ENCODE measurements at places on chromosomes 3 and 15.

DNA sequence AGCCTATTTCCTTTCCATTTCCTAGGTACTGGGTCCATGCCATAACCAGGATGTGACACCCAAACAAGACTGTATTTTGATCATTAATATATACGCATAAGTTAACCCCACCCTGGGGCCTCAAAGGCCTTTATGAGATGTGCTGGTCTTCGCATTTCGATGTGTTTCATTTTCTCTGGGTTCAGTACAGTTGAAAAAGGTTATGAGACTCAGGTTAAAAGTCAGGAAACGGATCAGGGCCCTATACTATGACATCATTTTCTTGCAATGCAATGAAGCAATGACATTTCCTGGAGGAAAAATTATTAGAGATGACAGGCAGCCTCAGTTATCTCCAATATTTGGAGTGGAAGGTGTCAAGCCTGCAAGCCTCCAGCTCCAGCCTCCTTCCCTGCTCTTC, 31.7 kb downstream of the TMEM212 start:
- peaks cover 1% of the 10 kb centered on the region for H3K36me3 ChIP-seq
- no peak overlapping the region for H3K4me3 ChIP-seq

GRCh38 chr15:77568014-77568972, 64.4 kb downstream of the LINGO1 start:
- H3K4me3 ChIP-seq: no peak overlapping the region
- H3K4me1 ChIP-seq: peaks cover 25% of the 10 kb centered on the region
- no peak overlapping the region for H3K27ac ChIP-seq
- H3K27me3 ChIP-seq: no peaks in the 10 kb centered on the region

- H3K4me3 ChIP-seq: no peak overlapping the region
- no peaks in the 10 kb centered on the region for H3K27me3 ChIP-seq
- no peak for DNase-seq
- H3K27ac ChIP-seq: no peak overlapping the region
Observed at GRCh38 chr15:35705884-35706585, 160.1 kb upstream of the DPH6 start.

GRCh38 chr3:17573396-17573795, 169.0 kb downstream of the TBC1D5 start:
- DNase-seq: no peak
- no peak overlapping the region for H3K4me3 ChIP-seq
- H3K4me1 ChIP-seq: peaks cover 1% of the 10 kb centered on the region
- H3K27me3 ChIP-seq: no peaks in the 10 kb centered on the region
- no peak overlapping the region for H3K27ac ChIP-seq
- H3K36me3 ChIP-seq: no peaks in the 10 kb centered on the region

DNA sequence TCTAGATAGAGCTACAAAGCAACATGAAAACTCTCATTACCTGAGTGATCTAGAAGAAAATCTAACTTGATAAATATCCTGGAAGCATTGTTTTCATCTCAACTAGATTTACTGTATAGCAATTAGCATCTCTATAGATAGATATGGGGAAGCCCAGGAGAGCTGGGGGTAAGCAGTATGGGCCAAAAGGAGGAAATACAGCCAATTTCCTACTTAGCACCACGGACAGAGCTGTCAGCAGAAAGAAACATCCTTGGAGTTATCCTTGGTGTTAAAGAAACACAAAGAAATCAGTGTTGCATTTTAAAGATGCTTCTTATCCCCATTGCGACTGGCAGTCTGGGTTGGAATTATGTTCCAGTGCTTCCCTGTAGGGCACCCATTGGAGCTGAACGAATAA, 126.2 kb downstream of the TIGIT start:
- no peak overlapping the region for H3K4me3 ChIP-seq
- no peak for DNase-seq
- H3K27ac ChIP-seq: no peak overlapping the region
- H3K27me3 ChIP-seq: no peaks in the 10 kb centered on the region

GRCh38 chr3:167184511-167184910, 195.6 kb downstream of the ZBBX start:
- H3K27me3 ChIP-seq: no peaks in the 10 kb centered on the region
- no peaks in the 10 kb centered on the region for H3K36me3 ChIP-seq
- no peak overlapping the region for H3K27ac ChIP-seq
- no peaks in the 10 kb centered on the region for H3K4me1 ChIP-seq
- DNase-seq: no peak

- H3K27me3 ChIP-seq: no peaks in the 10 kb centered on the region
- H3K27ac ChIP-seq: no peak overlapping the region
- no peaks in the 10 kb centered on the region for H3K36me3 ChIP-seq
- DNase-seq: no peak
- H3K4me1 ChIP-seq: peaks cover 5% of the 10 kb centered on the region
Observed at GRCh38 chr3:15325228-15325627, 7.2 kb downstream of the SH3BP5 start.

DNA sequence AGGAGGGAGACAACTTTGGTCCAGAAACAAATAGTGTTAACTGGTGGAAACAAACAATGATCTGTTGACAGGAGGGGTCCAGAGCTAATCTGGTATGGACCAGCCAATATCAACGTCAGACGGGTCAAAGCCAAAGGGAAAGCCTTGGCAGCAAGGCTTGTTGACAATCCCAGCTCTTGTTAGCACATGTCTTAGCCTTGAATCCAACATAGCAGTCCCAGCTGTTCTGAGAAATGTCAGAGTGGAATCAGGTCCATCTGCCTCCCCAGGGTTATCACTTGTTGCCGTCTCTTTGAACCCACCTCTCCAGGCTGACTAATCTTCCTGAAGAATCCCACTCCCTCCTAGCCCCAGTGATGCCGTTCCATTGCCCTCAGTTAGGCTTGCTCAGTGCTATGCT, 404.6 kb upstream of the MCTP2 start:
- peaks cover 15% of the 10 kb centered on the region for H3K4me1 ChIP-seq
- no peak overlapping the region for H3K4me3 ChIP-seq
- H3K36me3 ChIP-seq: no peaks in the 10 kb centered on the region
- no peak overlapping the region for H3K27ac ChIP-seq
- no peak for DNase-seq
- no peaks in the 10 kb centered on the region for H3K27me3 ChIP-seq

DNA sequence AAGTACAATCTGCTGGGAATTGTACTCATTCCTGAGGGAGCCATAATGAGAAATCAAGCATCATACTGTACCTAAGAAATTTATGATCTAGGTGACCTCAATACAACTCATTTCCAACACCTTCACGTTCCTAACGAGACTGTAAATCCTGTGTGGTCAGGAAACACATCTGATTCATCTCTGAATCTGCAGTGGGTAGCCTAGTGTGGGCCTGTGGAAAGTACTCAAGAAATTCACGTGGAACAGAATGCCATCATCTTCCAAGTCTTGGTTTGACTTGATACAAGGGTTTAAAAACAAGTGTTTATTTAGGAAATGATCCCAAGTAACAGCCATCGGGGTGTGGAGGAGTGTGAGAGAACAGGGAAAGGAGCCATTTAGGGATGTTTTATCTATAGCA, 568.9 kb downstream of the EDEM1 start:
- no peak overlapping the region for H3K27ac ChIP-seq
- no peaks in the 10 kb centered on the region for H3K36me3 ChIP-seq
- H3K4me3 ChIP-seq: no peak overlapping the region
- DNase-seq: no peak

GRCh38 chr15:57037548-57037947, 119.1 kb downstream of the TCF12 start:
- H3K36me3 ChIP-seq: no peaks in the 10 kb centered on the region
- H3K4me1 ChIP-seq: no peaks in the 10 kb centered on the region
- H3K4me3 ChIP-seq: no peak overlapping the region
- no peak for DNase-seq
- no peak overlapping the region for H3K27ac ChIP-seq

DNA sequence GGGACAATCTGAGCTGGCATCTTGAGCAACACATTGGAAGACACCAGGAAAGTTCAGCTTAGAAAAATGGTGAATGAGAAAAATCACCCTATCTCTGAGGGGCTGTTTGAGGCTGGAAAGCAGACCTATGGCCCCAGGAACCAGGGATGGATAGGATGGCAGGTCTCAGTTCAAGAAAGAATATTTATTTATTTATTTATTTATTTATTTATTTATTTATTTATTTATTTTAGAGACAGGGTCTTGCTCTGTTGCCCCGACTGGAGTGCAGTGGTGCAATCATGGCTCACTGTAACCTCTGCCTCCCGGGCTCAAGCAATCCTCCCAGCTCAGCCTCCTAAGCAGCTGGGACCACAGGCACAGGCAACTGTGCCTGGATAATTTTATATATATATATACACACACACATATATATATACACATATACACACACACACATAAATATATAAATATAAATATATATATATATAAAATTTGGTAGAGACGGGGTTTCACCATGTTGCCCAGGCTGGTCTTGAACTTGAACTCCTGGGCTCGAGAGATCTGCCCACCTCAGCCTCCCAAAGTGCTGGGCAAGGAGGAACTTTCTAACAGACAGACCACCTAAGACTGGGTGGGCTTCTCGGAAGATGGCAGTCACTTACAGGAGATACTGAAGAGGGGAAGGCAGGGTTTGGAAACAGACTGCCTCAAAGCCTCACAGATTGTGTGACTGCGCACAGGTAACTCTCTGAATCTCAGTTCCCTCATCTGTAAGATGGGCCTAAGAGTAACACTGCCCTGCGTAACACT, 29.7 kb downstream of the CCDC13 start:
- H3K27ac ChIP-seq: no peak overlapping the region
- peaks cover 3% of the 10 kb centered on the region for H3K27me3 ChIP-seq
- H3K4me3 ChIP-seq: no peak overlapping the region
- no peak for DNase-seq

DNA sequence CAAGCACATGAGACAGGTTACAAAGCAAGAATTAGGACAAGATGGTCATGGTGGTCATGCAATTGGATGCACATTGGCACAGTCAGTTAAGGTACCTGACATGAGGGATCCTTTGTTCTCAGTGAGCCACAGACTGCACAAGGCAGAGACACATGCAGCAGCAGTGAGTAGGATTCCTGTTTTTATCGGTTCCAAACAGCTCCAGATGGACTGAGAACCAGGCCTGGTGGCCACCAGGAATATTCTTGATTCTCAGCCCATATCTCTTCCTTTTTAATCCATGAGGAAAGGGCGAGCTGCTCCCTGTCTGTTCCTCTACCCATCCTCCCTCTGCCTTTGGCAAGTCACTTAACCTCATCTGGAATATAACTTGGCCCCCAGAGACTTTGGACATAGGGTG, 410.8 kb downstream of the GAP43 start:
- no peaks in the 10 kb centered on the region for H3K36me3 ChIP-seq
- no peaks in the 10 kb centered on the region for H3K27me3 ChIP-seq
- no peak overlapping the region for H3K4me3 ChIP-seq
- no peak for DNase-seq
- H3K27ac ChIP-seq: no peak overlapping the region
- peaks cover 5% of the 10 kb centered on the region for H3K4me1 ChIP-seq

DNA sequence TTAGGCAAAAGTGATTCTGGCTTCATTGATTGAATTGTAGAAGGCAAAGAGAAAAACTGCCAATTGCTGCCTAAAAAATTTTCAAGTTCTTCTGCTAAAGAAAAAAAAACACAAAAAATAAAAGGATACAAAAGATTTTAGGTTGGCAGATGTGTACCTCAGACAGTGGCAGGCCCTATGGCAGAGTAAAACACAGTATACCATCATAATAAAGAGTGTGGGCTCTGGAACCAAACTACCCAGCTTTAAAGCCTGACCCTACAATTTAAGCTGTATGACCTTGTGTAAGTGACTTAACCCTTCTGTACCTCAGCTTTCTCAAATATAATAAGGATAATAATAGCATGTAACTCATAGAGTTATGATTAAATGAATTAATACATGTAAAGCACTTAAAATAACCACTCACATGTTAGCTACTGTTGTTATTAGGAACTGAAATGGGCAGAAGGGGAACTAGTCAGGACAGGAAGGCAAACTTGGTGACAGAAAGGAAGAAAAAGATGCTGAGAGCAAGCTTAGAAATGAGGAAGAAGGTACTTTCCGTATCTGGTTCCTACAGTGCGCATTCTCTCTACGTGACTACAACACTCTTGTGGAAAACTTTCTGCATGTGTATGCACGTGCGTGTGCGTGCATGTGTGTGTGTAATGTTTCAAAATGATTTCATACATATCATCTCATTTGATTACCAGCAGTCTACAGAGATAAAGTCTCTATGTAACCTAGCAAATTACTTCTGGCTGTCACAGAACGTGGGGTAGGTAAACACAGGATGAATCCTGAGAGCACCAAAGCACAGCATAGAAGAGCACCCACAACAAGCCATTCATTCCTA, 13.6 kb upstream of the GATM start:
- H3K4me1 ChIP-seq: no peaks in the 10 kb centered on the region
- no peak for DNase-seq

DNA sequence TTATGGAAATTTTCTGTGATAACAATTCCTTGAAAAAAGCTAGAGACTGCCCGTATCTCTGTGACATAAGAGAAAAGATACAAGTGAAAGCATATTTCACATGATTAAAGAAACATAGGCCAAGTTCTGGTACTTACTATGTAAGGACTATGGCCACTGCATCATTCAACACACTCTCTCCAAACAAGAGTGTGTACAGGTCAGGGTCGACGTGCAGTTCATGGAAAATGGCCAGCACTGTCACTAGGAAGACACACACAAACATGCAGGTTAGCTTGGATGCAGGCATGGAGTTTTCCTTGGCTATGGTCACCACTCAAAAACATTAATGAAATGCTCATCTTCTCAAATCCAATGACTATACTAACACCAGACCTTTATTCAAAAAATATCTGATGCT, 196.2 kb downstream of the SLC9A9 start:
- no peaks in the 10 kb centered on the region for H3K36me3 ChIP-seq
- DNase-seq: no peak
- H3K4me3 ChIP-seq: no peak overlapping the region
- no peak overlapping the region for H3K27ac ChIP-seq
- no peaks in the 10 kb centered on the region for H3K27me3 ChIP-seq

- DNase-seq: no peak
- no peaks in the 10 kb centered on the region for H3K4me1 ChIP-seq
- H3K36me3 ChIP-seq: no peaks in the 10 kb centered on the region
- H3K27me3 ChIP-seq: no peaks in the 10 kb centered on the region
Observed at GRCh38 chr3:86954226-86954625, 36.7 kb downstream of the VGLL3 start.

DNA sequence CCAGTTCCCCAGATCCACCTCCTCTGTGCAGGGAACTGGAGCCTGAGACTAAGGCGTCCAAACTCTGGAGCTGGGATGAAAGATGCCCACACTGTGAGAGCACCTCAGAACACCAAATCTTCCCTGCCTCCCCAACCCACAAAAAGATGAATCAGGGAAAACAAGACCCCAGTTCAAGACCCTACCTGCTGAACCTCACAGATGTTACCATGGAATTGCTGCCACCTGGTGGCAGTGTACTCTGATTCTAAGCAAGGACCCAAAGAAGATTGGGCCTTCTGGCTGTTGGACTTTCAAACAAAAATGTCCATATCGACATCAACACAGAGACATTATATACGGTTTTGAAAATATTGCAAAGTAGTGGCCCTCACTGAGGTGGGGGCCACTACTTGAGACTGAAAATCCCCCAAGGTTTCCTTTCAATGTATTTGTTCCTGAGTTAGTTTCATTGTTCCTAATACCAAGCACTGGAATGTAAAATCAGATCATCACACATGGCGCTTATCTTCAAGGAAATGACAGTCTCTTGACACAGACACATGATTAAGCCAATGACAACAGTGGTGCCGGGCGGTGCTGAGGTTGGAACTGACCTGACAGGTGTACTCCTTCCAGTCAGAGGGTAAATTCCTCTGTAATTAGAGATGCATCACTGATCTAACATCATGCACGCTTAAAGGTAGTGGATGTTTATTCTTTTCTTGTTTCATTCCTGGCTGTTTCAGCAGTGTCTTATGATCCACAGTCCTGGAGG, 67.6 kb downstream of the SLC6A11 start:
- no peaks in the 10 kb centered on the region for H3K36me3 ChIP-seq
- no peaks in the 10 kb centered on the region for H3K27me3 ChIP-seq
- no peak overlapping the region for H3K27ac ChIP-seq

All from neuronal stem cell (in vitro differentiated cells).